ENCODE measurements at places on chromosomes 1 and 21. TPM values are rescaled to one million over a fixed set of nuclear protein-coding genes. Genes with fewer than 3 reads are reported as not detected.

- no peak for DNase-seq
Observed at GRCh38 chr1:162055062-162055461, 14.4 kb upstream of the NOS1AP start.

- DNase-seq = no peak
Observed at GRCh38 chr1:187122566-187122965, 293.8 kb downstream of the PLA2G4A start.

DNA sequence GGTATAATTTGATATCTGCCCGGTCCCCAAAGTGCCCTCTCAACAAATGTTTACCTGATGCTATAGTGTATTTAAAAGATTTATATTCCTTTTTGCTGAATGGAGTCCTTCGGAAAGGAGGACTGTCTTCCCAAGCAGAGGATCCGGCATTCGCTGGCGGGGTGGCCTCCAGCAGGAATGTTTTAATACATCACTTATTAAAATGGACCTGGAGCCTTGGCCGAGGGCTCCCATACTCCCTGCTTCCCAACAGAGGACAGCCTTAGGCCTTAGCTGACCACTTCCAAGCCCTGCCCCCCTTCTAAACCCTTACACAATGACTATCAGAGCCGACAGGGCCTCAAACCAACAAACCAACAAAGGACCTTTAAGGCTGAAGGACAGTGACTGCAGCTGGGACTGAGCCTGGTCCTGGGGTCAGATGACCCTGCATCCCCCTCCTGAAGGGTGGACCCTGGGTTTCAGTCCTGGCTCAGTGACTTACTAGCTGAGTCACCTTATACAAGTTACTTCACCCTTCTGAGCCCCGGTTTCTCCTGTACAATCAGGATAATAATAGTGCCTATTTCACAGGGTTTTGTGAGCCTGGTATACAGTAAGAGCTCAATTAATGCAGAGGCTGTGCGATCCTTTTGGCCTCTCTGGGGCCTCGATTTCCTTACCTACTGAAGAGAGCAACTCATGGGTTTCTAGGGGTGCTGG is 5.6 kb downstream of the CAMK2N1 start:
- DNase-seq = no peak

- DNase-seq = no peak
Observed at GRCh38 chr1:59978026-59978425, 51.5 kb upstream of the CYP2J2 start.

DNA sequence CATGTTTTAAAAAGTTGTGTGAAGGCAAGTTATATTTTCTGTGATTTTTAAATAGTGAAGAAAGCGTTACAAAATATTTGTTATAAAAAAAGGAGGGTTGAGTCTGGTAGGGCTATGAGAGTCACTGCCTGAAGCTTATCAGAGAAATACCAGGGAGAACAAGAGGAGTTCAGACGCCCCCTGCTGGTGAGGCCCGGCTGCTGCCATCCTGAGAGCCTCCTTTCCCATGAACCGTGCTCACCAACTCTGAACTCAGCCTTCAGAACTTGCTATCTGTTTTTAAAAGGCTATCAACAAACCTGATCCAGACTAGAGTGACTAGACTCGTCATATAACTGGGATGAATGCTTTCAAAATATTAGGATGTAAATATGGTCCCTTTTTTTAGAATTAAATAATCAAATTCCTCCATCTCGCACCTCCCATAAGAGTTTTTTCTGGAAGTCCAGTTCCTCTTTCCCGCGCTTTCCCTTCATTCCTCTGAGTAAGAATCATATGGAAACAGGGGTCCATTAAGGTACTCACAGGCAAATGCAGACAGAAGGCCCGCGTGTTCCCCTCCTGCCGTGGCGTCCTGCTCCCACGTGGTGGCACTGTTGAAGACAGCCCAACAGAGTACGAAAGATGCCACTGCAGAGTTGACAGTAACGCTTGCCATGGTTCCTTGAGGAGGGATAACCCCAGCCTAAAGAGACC is 26.2 kb upstream of the SPATA6 start:
- DNase-seq = peak; percentile 80

TSPAN2 gene
- total RNA-seq = 6.8 TPM

DNA sequence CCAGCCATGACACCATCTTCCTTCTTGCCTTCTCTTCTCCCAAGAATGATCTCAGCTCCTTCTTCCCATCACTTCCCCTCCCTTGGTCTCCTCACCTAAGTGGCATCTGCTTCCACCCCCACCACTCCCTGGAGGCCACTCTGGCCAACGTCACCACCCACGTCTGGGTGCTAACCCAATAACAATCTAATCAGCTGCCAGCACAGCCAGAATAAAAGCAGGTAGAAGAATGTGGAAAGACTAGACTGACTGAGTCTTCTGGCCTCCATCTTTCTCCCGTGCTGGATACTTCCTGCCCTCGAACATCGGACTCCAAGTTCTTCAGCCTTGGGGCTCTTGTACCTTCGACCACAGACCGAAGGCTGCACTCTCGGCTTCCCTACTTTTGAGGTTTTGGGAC is 245.3 kb upstream of the CSF3R start:
- DNase-seq = no peak

Data from omental fat pad (tissue), 4 donors.